ENCODE measurements at places on chromosomes 2 and 18.

DNA sequence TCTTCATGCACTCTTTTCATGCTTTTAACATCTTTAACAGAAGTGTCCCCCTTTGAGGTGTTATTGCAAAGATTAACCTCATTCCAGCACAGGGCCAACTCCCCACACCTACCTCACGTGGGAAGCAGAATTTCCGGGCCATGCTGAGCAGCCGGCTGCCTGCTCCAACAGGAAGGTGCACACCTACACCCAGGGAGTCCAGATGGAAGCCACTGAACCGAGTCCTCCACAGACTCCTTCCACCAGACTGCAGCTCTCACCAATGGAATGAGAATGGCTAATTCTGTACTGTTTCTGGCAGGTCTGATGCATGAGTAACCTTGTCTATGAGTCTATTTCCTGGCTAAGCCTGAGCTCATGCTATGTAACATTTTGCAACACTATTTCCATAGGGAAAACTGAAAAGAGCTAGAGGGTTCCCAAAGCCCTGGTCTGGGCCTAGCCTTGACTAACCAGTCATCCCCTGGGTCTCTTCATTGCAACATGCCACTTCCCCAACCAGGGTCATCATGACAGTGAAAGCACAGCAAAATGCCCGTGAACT is 11.0 kb downstream of the ERFE start:
- no peak for DNase-seq

DNA sequence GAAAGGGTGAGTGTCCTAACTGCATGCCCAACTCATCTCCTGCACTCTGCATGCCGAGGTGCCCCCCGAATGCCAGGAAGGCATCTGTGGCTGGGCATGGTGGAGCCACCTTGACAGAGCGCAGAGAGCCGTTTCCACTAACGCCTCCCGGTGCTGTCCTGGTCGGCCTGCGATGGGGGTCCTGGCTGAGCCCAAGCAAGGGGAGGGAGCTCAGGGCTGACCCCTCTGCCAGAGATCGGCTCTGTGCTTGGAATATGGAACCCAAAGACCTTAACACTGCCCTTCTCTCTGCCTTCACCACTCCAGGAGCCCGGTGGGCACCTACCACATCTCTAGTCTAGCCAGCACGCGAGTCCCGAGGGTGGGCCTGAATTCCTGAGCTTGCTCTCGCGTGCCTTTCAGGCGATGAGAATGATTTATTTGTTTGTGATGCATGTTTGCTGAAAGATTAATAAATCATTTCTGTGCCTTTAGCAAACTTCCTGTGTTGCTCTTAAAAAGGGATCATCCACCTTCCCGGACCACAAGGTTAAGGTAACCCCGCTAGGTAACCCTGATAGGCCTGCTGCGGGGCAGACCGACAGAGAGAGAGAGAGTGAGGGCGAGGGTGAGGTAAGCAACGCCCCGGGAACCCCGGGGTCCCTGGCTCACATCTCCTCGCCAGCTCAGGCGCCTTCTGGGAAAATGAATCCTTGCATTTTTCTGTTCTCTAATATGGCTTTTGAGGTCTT is 35.3 kb downstream of the PDIA6 start:
- no peak for DNase-seq

- DNase-seq = no peak
Observed at GRCh38 chr2:9335322-9335832, 88.0 kb downstream of the ITGB1BP1 start.

DNA sequence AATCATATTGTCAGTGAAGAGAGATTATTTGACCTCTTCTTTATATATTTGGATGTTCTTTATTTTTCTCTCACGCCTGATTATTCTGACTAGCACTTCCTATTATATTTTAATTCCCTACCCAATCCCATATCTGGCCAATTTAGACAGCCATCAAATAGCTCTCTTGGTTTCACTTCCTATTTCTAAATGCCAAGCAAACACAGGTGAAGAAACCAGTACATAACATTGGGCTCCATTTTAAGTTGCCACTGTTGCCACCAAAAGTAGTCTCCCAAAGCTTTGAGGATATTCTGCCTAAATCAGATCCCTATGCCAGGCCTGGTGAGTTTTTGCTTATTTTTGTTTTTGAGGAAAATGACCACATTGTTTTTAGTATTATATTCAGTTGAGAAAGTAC is 547.0 kb downstream of the MBD2 start:
- DNase-seq = no peak

DNA sequence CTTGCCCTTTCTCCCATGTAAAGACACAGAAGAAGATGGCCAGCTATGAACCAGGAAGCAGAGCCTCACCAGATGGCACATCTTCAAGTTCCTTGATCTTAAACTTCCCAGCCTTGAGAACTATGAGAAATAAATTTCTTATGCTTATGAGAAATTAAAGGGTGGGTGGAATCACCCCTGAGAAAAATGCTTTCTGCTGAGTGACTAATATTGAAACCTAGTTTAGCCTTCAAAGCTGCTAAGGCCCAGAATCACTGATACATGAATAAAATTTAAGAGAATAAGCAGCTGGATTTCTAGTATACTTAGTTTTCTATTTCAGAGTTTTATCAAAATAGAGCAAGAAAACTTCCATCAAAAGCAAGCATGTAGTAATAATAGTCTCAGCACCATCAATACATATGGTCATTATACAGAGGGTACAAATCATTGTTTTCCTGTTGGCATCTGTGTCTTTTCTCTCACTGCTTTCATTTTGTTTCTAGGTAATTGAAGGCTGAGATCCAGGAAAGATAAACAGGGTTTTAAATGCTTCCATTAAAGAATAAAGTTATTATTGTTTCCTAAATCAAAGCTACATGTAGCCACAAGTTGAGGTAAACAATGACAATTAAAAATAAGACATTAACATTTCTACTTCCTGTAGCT is 53.3 kb upstream of the COL5A2 start:
- DNase-seq = no peak

- DNase-seq = no peak
Observed at GRCh38 chr18:48933578-48934414, 17.0 kb downstream of the SMAD7 start.

GRCh38 chr2:112782234-112782799 is 2.0 kb downstream of the IL1A start:
- no peak for DNase-seq

GRCh38 chr2:47218066-47218581 is 63.0 kb upstream of the STPG4 start:
- DNase-seq = no peak

DNA sequence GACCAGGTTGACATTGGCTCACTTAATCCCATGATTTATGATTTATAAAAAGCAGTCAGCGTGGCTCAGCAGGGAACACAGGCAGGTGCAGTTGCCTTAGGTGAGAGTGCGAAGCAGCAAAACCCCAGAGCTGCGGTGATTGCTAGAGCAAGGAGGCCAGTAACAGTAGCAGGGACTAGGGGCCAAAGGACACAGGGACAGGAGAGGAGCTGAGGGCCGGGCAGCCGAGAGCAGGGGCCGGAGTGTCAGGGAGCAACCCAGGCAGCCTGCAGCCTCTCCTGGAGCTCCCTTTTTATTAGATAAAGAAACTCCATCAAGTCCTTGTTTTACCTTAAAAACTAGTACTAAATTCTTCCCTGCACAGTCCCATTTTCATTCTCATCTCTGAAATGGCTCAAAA is 4.3 kb downstream of the MC2R start:
- no peak for DNase-seq

DNA sequence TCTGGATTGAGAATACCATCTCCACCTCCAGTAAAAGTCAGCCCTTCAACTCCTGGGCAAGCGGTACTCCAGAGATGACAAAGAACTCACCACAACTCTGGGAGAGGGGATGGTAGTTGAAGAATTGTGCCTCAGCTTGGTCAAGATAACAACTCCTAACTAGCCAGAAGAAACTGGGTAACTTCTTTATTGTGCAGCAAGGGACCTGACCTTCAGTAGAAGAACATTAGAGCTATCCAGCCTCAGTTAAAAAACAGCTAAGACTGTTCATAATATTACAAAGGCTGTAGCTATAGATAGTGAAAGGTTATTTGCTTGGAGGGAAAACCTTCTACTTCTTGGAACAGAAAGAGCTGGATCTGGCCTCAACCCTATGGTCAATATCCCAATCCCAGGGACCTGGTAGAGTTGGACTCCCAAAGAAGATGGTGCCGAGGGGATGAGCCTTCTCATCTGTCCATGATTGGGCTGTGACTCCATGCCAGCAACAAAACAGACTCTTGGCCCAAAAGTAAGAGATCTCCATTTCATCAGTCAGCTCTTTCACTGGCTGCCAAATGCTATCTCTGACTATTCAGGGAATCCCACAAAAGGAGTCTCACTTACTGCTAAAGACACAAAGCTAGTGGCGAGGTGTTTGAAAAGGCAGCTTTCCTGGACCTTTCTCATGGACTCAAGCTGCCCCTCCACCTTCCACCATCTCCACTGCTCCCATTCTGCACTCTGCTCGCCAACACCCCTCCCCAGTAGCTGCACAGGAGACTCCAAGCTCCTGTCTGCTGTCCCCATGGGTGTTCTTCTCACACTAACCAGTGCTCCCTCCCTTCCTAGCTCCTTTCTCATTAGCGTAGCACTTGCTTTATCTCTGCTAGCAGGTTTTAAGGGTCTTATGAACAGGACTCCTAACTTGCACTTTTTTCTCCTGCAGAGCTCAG is 145.8 kb downstream of the CAPN13 start:
- no peak for DNase-seq

DNA sequence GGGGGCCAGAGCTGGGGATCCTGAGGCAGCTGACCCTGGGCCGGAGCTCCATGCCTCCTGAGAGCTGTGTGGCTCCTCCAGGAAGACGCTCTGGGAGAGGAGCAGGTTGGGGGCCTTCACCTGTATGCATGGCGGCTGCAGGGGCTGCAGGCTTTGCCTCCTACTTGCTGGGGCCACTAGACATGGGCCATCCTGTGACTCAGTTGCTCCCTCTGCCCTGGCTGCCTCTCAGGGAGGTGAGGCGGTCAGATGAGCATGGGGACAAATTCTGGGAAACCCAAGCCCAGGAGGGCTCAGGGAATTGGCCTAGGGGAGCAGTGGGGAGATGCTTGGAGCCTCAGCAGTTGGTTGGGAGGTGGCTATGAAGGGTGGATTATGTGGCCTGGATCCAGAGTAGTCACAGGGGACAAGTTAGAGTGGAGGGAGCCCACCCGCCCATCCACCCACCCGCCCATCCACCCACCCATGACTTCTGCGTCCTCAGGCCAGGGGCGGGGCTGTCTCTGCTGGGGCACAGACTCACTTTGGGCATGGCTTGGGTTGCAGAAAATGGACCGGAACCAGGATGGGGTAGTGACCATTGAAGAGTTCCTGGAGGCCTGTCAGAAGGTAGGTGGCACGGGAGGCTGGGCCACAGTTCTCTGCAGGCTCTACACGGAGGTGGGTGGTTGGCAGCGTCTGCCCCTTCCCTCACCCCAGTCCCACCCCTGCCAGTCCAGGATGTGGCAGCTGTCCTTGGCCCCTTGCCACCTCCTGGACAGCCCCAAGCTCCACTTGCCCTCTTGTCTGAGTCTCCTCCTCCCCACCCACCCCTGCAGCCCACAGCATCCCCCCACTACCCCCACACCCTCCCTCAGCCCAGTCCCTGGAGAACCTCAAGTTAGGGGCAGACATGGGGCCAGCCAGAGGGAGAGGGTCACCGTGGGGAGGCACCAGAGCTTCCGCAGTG is 19.5 kb upstream of the FAHD2A start:
- no peak for DNase-seq

- no peak for DNase-seq
Observed at GRCh38 chr2:120552800-120553481, 182.7 kb upstream of the GLI2 start.

- DNase-seq = no peak
Observed at GRCh38 chr2:64196963-64197362, 52.7 kb upstream of the PELI1 start.

DNA sequence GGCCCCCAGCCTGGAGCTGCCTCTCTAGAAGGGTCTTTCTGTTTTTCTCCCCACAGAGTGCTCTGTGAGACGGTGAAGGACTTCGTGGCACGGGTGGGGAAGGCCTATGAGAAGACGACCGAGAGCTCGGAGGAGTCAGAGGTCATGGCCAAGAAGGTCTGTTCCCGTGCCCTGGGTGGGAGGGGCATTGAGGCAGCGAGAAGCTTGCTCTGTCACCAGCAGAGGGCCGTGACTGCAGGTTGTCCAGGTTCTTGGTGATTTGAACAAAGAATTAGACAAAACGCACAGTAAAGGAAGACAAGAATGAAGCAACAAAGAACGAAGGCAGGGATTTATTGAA is 93.9 kb downstream of the DGKD start:
- no peak for DNase-seq

GRCh38 chr2:185947722-185948121 is 209.1 kb downstream of the FSIP2 start:
- DNase-seq = no peak

GRCh38 chr2:174028935-174029334 is 63.8 kb upstream of the SP3 start:
- no peak for DNase-seq

DNA sequence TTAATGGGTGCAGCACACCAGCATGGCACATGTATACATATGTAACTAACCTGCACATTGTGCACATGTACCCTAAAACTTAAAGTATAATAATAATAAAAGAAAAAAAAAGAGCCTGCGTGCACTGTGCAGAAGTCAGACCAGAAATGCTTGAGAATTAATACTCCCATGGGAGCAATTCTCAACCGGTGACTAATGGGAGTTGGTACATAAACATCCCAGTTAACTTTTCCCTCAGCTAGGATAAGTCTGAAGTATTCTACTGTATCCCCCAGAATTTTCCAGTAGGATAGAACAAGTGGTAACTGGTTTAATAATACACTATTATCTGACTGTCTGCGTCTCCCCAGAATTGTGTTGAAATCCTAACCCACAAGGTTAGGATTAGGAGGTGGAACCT is 113.6 kb upstream of the COL5A2 start:
- DNase-seq = no peak

- no peak for DNase-seq
Observed at GRCh38 chr2:71665168-71666093, 212.1 kb downstream of the DYSF start.

DNA sequence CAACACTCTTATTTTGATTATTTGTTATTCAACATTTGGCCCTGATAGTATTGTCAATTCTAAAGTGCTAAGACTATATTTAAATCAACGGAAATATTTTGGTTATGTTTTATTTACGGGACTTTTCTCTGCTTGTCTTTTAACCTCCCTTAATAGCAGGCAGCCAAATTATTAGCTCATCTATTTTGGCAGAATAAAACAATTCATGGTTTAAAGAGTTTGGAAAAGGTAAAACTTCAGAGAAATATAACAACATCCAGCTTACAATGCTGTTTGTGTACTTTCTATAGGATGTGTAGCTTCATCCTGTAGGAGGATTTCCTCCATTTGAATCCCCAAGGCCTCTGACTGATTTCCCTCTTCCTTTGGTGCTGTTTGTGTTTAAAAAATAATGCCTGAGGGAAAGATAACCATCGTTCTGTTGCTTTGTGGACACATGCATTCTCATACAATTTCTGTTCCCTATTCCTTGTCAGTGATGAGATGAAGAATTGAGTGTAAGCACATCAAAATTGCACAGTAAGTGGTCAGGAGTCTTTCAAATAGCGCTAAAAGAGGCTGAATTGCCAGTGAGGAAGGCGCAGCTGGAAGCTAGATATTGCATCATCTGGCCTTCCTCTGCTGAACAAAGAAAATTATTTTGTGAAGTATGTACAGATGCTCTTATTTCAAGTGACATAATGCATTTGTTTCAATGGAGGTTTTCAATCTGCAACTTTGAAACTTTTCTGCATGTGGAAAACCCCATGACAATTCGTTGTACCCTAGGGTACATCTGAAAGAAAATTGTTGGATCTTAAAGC is 80.3 kb downstream of the CD28 start:
- no peak for DNase-seq
